ENCODE measurements at places on chromosomes 4 and X. TPM values are rescaled to one million over a fixed set of nuclear protein-coding genes. Genes with fewer than 3 reads are reported as not detected.

The CHRNA9 gene
- not detected for total RNA-seq

The PPP1R2C gene
- total RNA-seq = not detected

GRCh38 chr4:158724637-158725036 lies 1.4 kb upstream of the PPID start:
- no peak for DNase-seq

DNA sequence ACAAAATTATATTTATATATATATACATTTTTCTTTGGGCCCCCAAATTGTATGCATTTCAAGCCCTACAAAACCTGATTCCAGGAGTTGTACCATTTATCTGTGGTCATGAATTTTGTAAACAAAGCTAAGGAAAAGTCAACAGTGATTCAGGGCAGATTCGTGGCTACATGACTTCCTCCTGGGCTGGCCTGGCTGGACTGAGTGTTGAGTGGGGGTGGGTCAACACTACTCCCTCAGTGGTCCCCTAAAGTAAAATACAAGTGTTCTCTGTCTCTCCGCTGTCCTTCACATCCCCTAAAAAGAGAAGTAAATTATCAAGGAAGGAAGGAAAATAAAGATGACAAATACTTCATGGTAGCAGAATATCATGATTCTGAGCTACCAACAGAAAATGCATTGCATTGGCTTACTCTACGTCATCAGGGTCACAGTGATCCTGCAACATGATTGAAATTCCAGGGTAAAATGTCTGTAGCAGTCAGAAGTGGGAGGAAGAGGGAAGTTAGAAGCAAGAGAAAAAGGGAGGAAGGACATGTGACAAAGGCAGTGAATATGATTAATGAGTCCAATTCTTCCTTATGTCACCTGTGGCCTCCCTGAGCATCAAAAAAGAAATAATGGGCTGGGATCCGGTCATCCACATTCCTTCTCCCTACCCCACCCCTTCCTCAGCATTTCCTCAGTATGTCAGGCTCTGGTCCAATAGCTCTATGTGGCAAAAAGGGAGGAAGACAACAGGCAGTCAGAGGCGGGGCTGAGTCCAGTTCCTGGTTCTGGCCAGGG lies 42.4 kb upstream of the MYOZ2 start:
- DNase-seq = no peak

The CNOT6L gene
- 17.5 TPM for total RNA-seq

DNA sequence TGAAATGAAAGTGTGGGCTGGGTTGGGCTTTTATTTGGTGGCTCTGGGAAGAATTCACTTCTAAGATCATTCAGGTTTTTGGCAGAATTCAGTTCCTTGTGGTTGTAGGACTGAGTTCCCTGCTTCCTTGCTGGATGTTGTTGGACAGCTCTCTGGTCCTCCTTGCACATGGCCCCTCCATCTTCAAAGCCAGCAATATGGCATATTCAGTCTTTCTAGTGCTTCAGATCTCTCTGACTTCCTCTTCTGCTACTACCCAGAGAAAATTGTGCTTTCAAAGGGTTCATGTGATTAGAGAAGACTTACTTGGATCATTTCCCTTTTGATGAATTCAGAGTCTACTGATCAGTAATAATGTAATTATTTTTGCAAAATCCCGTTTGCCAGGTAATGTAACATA lies 12.8 kb upstream of the IGFBP7 start:
- DNase-seq = no peak

The STBD1 gene
- 11.0 TPM for total RNA-seq

GRCh38 chrX:133218329-133218728 lies at the start of gene TFDP3:
Gene TFDP3, minus strand, starts transcription at chrX:133218354. Its CDS starts 95 bp downstream, at chrX:133218259.
- no peak for DNase-seq

The ETDA gene
- total RNA-seq = not detected

DNA sequence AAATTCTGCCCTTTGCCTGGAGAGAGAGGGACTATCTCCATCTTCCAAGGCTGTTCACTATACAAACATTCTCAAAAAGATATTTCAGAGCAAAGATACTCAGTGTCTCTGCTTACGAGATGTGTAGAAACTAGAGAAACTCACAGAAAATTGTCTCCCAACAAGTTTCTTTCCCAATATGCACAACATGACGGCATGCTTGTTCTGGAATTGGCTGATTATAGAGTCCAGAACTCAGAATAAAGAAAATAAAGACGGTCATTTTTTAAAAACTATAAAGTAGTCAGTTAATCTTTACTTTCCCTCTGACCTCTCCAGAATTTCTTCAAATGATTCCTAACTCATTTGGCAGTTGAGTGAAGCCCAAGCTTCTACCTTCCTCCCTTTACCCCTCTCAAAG lies 285.5 kb upstream of the KLF3 start:
- no peak for DNase-seq

- DNase-seq = no peak
Measured at GRCh38 chr4:56129431-56129861, 180.7 kb downstream of the CEP135 start.

GRCh38 chr4:140094438-140095420 lies 59.3 kb downstream of the MAML3 start:
- peak; percentile 83 for DNase-seq

- no peak for DNase-seq
Measured at GRCh38 chr4:113772319-113772718, 10.8 kb upstream of the CAMK2D start.

DNA sequence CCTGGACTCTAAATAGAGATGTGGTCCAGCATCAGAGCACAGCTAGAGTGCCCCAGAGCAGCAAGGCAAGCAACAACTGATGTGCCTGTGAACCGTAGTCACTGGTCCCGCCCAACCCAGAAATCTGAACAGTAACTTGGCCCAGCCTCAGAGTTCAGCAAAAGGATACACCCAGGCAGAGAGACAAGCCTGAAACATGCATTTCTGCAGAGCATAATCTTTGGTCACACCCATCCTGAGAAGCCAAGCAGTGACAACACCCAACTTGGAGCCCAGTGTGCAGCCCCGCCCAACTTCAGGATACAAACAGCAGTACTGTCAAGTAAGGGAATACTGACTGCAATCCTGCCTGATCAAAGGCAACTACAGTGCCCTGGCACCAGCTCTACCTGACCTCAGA lies 78.9 kb downstream of the CCDC160 start:
- DNase-seq = no peak

- no peak for DNase-seq
Measured at GRCh38 chr4:16092682-16093319, 9.0 kb upstream of the PROM1 start.

The CCSER1 gene
- total RNA-seq = 5.2 TPM

Data from sigmoid colon (tissue), 7 donors.